ENCODE measurements at places on chromosomes 1 and 21.

DNA sequence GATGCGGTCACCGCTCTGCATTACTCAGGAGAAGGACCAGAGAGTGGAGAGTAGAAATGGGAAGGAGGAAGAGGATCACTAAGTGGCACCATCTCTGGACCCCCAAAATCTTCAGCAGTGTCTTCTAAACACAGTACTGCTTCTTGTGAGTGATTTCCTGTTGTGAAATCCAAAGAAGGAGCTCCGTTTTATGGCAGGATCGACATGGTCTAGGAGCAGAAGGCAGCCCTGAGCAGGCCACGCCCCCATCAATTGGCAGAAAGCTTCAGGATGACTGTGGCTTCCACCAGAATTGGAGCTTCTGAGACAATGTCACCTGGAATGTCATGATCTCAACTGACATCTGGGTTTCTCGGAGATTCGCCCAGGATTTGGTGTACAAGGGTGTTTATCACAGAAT is 171.5 kb downstream of the ADSS2 start:
- no peak for DNase-seq

GRCh38 chr1:2592672-2593071 is 6.1 kb downstream of the PRXL2B start:
- no peak for DNase-seq

GRCh38 chr1:244012202-244012601 is 38.9 kb upstream of the ZBTB18 start:
- DNase-seq = peak; percentile 21

GRCh38 chr1:17012775-17013490 is 1.2 kb upstream of the ATP13A2 start:
- peak; percentile 63 for DNase-seq

GRCh38 chr1:191974004-191974403 is 184.3 kb upstream of the RGS18 start:
- no peak for DNase-seq

- DNase-seq = no peak
These were observed 13.6 kb downstream of the PACC1 start for GRCh38 chr1:212401042-212401441.

GRCh38 chr1:220170836-220171526 is 77.0 kb downstream of the IARS2 start:
- DNase-seq = peak; percentile 3

GRCh38 chr1:155171836-155172731 is 1.0 kb downstream of the KRTCAP2 start:
- DNase-seq = no peak

DNA sequence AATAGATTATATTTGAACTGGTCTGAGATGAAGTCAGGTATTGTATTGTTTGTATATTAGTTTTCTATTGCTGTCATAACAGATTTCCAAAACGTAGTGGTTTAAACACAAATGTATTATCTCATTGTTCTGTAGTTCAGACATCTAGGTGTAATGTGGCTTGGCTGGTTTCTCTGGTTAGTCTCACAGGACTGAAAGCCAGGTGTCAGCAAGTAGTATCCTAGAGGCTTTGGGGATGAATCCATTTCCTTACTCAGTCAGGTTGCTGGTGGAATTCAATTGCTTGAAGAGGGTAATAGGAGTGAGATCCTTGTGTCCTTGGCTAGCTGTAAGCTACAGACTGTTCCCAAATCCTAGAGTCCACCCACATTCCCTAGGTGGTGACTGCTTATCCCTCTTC is 675.8 kb downstream of the NCAM2 start:
- DNase-seq = no peak

- no peak for DNase-seq
These were observed 97.2 kb upstream of the ARTN start for GRCh38 chr1:43836267-43836951.

DNA sequence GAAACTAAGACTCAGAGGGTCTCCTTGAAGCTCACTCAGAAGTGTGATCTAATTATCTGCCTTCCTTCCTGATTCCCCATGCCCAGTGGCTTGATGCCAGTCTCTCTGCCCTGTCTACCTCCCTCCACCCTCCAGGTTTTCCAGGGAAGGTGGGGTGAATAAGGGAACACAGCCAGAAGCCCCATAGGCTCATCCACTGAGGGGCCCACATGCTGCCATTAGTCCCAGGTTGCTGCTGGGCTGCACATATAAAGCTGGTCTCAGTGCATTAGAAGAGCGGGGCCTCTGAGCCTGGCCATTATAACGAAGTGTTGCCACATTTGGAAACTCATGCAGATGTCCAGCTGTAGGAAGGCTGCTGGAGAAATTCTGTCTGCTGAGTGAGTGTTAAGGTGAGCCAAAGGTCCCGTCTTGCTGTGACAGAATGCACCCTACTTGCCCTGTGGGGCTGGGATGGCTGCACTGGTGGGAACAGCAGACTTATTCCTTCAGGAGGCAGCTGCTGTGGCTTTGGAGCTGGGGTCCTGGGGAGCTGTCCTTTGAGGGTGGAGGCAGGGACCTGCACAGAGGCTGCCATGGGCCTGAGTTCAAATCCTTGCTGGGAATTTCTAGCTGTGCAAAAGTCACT is 2.9 kb downstream of the ADORA1 start:
- DNase-seq = no peak

- no peak for DNase-seq
These were observed 13.4 kb downstream of the HDAC1 start for GRCh38 chr1:32305310-32305709.

GRCh38 chr1:50735443-50735842 is 224.6 kb downstream of the FAF1 start:
- DNase-seq = peak; percentile 28

- no peak for DNase-seq
These were observed 9.4 kb downstream of the USP48 start for GRCh38 chr1:21773585-21773984.

DNA sequence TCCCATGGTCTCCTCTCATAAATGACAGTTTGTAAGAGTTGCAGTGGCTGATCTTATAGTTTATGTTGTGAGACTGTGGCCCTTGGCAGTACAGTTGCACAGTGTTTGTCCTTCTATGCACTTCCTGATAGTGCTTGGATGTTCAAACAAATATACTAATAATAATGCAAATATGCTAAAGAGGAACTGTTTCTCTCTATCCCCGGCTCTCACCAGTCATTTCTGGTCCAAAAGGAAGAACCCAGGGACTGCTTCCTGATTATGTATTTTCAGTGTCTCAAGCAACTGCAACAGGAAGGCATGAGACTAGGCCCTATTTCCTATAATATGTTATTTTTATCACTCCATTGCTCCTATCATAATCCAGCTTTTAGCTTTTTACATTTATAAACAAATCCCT is 17.0 kb upstream of the SUCO start:
- DNase-seq = no peak

DNA sequence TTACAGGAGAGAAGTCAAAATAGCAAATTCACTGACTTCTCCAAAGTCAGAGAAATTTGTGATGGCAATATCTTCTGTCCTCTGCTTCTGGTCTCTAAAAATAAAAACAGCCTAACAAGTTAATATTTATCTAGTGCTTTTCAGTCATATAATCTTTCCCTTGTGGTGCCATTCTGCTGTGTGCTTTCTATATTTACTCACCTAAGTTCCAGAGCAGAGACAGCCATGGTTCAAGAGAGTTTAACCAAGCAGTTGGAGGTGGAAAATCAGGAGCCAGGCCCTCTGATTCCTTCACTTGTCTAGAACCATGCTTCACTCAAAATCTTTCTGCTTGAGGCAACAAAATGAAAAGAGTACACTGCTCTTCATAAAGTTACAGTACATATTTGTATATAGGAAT is 39.3 kb downstream of the BRINP2 start:
- no peak for DNase-seq

DNA sequence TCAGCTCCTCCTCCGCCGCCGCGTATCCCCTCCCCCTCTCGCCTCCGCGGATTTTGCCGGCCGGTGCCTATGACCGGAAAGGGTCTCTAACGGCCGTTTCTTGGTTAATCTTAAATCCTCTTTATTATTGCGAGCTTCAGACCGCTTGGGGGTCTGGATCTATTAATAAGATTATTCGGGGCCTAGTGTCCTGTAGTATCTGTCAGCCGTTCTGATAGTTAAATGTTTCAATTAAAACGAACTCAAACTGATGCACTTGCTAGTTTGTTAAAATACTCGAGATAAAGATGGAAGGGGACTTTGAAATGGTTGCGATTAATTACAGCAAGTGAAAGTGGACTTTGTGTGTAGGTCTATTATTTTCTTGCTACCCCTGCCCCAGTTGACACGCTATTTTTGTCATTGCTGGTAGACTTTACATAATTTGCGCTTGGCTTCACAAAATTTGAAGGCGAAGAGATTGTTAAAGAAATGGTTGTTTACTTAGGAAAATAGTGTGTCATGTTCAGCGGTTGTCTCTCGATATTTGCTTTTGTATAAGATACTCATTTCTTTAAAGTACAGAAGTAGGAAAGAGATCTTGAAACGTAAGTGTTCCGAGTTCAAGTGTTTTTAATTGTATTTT is 779 bp downstream of the SON start:
- DNase-seq = no peak

DNA sequence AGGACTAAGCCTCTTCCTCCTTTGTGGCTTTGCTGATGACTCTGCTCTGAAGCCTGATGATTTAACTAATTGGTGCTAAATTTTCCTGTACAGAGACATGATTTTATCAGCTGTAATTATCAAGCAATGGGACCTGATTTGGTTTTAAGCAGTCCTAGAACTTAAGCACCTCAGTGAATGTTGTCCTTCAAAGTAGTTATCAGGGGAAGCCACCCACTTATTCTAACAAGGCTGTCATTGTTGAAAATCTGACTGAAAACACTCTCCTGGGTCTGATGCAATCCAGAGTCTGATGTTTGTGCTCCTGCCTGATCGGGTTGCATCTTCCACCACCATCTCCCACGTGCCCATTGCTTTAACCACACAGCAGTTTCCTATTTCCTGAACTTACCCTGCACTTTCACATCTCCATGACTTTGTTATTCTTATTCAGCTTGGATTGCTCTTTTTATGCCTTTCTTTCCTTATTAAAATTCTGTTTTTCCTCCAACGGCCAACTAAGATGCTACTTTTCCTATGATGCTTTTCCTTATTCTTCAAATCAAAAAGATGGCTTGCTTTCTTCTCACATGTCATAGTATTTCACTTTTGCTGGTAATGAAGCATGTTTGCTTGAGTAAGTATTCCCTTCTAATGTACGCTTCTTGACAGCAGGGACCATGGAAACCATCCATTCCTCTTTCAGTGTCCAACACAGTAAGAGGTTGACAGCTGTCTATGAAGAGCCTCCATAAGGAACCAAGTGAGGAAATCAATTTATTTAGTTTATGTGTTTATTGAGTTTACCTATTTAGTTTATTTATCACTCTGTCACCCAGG is 55.0 kb downstream of the S1PR1 start:
- DNase-seq = peak; percentile 73

DNA sequence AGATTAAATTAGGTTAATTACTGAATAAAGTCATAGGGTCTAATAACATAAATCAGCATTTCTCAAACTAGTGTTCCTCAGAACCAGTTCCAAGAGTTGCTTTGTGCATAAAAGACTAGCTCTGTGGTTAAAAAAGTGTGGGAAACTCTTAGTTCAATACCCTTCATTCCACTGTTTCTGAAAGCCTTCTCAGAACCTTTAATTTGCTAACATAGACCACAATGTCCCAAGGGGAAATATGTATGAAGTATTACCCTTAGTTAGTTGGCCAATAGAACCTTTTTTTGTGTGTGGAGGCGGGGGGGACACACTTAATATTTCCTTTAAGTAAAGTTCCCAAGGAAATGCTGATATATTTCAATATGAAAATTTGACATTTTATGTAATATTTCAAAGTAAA is 20.4 kb downstream of the ODF2L start:
- DNase-seq = peak; percentile 81

DNA sequence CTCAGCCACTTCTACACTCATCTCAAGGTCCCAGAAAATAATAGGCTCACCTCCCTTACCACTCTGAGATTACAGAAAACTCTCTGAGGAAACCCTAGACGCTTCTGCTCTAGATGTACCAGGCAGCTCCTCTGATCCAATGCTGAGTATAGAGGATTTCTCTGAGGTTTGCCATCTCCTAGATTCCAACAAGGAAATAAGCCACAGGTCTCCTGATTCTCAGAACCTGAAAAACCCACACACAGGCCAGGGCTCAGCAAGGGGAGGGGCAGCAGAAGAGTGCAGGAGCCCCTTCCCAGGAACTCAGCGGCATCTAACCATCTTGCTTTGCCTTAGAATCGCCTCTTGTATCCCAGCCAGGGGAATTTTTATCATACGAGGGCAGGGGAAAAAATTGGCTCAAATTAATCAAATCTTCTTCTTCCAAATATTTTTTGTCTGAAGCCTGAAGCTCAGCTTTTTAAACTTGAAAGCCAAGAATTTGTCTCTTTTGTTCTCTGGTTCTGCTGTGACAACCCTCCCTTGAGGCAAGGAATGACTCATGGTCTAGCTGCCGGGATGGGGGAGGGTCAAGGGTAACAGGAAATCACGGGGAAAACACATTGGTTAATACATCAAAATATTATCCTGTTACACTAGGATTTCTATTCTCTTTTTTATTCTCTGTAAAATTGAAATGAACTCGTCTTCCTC is 30.8 kb downstream of the GORAB start:
- peak; percentile 92 for DNase-seq

GRCh38 chr1:2466958-2467554 is 9.0 kb upstream of the PLCH2 start:
- no peak for DNase-seq

DNA sequence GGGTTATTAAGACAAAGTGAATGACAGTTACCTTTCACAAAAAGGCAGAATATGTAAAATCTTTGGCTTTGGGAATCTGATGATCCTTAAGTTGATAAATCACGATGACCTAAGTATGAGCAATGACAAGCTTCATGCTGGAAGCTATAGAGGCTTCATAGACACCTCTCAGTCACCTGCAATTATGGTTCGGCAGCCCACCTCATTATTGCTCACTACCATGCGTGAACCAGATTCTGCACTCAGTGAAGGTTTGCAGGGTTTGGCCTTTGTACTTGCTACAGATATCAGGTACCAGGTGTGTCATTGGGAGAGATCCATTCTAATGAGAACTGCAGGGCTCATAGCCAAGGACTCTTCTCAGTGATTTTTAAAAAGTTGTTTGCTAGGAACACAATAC is 163.5 kb downstream of the KCTD3 start:
- DNase-seq = no peak

DNA sequence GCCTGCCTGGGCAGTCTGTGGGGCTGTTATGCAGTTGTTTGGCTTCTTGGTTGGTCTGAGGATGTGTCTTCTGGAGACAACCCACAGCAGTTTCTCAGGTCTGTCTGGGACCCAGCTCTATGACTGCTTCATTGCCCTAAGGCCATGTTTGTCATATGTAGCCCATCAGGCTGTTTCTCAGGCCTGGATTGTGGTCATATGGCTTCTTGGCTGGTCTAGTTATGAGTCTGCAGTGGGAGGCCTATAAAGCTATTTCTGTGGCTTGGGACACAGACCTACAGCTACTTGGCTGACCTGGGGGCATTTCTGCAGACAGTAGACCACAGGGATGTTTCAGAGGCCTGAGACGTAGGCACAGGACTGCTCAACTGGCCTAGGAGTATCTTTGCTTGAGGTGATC is 41.5 kb downstream of the CHIA start:
- no peak for DNase-seq

DNA sequence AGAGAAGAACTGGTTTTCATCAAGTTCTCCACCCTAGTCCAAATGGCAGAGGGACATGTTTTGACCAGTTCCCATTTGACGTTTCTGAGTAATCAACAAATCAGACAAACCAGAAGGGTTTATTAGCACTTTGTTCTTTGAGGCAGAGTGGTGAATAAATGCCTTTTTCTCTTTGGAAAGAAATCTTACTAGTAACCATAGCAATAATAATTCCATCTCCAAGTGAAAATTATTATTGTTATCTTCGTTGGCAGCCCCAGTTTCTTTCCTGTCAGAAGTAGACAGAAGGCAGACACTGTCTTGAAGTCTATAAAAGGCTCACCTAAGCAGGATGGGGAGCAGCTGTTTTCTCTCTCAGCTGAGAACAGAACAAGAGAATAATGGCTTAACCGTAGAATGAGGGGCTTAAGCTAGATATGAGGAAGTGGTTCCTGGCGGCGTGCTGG is 391.6 kb downstream of the PBX1 start:
- DNase-seq = no peak

All from fibroblast of skin of scalp (primary cell).